Activated T-cell treated with anti-CD3 and anti-CD28 coated beads, Interleukin-2, amount 50 U/mL, for 72 hours (primary cell): ENCODE measurements at places on chromosomes 2 and 18. TPM values are rescaled to one million over a fixed set of nuclear protein-coding genes. Genes with fewer than 3 reads are reported as not detected.

- no peak for DNase-seq
- H3K27me3 ChIP-seq: no peaks in the 10 kb centered on the region
- no peak overlapping the region for H3K27ac ChIP-seq
Observed at GRCh38 chr2:172821370-172822338, 86.0 kb downstream of the RAPGEF4 start.

The COBLL1 gene
- 0.58 TPM for total RNA-seq

- H3K4me1 ChIP-seq: no peaks in the 10 kb centered on the region
- no peaks in the 10 kb centered on the region for H3K36me3 ChIP-seq
- no peak overlapping the region for H3K4me3 ChIP-seq
Observed at GRCh38 chr18:40355726-40356125, 1599.3 kb upstream of the PIK3C3 start.

The CNTNAP5 gene
- not detected for total RNA-seq

The MTA3 gene
- total RNA-seq: 36.7 TPM

The TMEM247 gene
- not detected for total RNA-seq

GRCh38 chr18:2680216-2680792, 24.8 kb downstream of the SMCHD1 start:
- H3K27ac ChIP-seq: peak overlapping the region; percentile 89
- H3K27me3 ChIP-seq: no peaks in the 10 kb centered on the region

DNA sequence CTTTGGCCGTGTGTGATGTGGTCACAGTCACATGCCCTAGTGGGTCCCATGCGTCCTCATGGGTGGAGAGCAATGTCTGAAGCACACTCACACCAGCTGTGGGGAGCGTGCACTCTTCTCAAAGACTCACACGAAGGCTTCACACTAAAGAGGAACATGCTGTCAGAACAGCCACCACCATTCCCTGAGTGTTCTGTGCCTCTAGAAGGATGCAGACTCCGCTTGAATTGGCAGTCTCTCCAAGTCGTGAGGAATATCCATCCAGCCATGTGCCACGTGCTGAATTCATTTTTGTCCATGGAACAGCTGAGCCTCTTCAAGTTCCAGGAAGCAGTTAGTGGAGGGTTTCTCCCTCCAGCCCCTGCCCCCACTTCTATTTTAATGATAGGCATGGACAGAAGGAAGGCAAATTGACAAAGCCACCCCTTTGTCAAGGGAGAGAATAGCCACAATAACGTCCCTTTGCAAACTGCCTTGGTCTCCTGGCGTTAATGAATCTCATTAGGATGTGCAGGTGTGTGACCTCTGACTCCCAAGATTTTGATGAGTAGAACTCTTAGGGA, 464.3 kb upstream of the ID2 start:
- H3K4me3 ChIP-seq: no peak overlapping the region
- no peak for DNase-seq
- no peak overlapping the region for H3K27ac ChIP-seq
- H3K4me1 ChIP-seq: no peaks in the 10 kb centered on the region
- H3K27me3 ChIP-seq: no peaks in the 10 kb centered on the region

- no peaks in the 10 kb centered on the region for H3K27me3 ChIP-seq
- H3K27ac ChIP-seq: no peak overlapping the region
- no peak overlapping the region for H3K4me3 ChIP-seq
- DNase-seq: no peak
- H3K4me1 ChIP-seq: no peaks in the 10 kb centered on the region
Observed at GRCh38 chr18:39019989-39020388, 1454.4 kb upstream of the CELF4 start.

GRCh38 chr2:12106440-12107080, 360.1 kb downstream of the LPIN1 start:
- no peaks in the 10 kb centered on the region for H3K27me3 ChIP-seq
- H3K4me3 ChIP-seq: no peak overlapping the region
- no peak overlapping the region for H3K27ac ChIP-seq
- no peaks in the 10 kb centered on the region for H3K36me3 ChIP-seq

GRCh38 chr2:167988296-167988695, 259.1 kb downstream of the STK39 start:
- H3K36me3 ChIP-seq: no peaks in the 10 kb centered on the region
- no peak overlapping the region for H3K27ac ChIP-seq
- H3K4me1 ChIP-seq: no peaks in the 10 kb centered on the region
- no peak for DNase-seq
- no peaks in the 10 kb centered on the region for H3K27me3 ChIP-seq

- no peak overlapping the region for H3K27ac ChIP-seq
- no peaks in the 10 kb centered on the region for H3K36me3 ChIP-seq
- no peaks in the 10 kb centered on the region for H3K27me3 ChIP-seq
- no peak for DNase-seq
Observed at GRCh38 chr2:47521666-47522285, 118.8 kb downstream of the MSH2 start.

DNA sequence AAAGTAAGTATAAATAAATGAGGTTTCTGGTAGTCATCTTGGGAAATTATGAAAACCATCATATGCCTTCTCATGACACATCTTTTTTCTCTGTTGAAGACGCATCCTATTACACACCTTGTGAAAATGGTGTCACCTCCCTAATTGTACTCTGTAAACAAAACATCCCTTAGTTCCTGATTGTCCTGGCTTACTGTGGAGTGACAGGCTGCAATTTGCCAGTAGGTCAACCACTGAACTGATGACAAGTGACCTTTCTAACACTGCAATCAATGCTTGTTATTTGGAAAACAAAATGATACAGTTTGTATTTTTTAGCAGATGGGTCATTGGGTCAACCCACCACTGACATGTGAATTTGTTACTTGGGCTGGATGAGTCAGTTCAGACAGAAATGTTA, 219.5 kb downstream of the PTPRM start:
- no peaks in the 10 kb centered on the region for H3K36me3 ChIP-seq
- no peak overlapping the region for H3K4me3 ChIP-seq
- H3K27me3 ChIP-seq: no peaks in the 10 kb centered on the region
- no peak for DNase-seq
- no peak overlapping the region for H3K27ac ChIP-seq

The MYO1B gene
- 37.5 TPM for total RNA-seq
